ENCODE measurements at places on chromosomes 4 and X.

GRCh38 chr4:174859904-174860303, 30.9 kb upstream of the GLRA3 start:
- DNase-seq = no peak

GRCh38 chrX:87583679-87584078, 66.1 kb downstream of the KLHL4 start:
- no peak for DNase-seq

DNA sequence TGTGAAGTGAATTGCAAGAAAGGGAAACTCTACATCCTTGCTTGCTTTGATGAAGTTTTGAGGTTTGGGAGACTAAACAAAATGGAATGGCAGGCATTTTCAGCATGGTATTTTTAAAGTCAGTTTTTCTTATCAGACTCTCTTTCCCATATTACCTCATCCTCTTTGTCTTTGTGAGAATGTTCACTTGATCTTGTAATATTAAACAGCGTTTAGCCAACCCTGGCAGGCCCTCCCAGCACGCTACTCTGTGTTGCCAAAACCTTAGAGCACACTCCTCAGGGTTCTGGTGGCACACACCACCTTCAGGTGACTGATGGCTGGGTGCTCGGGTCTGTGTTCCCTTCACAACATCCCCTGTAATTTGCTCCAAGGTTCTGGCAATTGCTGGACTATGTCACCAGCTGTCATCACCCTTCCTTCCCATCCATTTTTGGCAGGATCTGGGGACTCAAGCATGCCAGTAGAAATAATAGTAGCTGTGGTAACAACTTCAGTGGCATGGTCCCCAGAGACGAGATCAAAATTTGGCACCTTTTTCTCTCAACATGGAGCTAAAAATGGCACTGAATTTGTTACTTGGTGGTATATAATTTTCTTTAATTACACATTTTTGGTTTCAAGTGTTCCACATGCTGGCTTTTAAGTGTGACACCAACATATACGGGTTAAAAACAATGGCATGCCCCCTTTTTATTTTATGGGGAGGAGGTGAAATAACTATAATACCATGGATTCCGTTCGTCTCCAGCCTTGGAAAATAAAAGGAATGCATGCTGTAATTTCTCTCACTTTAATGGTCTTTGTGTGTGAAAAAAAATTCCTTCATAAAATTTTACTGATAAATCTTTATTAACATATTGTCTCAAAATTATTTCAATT, 273.1 kb downstream of the DCTD start:
- no peak for DNase-seq

- no peak for DNase-seq
These were observed 121.8 kb downstream of the SPCS3 start for GRCh38 chr4:176441594-176441993.

GRCh38 chrX:636981-637659, 6.5 kb downstream of the SHOX start:
- DNase-seq = no peak

DNA sequence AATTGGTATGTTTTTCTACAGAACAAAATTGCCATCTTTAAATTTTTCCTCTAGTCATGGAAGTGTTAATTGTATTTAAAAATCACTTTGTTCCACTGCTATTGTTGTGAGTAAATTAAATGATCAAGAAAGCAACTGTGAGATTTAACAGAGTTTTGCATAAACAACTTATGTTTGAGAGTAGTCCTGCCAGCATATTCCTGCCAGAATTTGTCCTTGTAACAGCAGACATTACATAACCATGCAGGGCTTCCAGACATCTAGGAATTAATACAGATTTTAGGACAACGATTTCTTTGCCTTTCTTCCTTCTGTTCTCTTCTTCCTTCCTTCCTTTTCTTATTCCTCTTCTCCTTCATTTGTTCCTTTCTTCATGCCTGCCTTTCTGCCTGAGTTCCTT, 125.5 kb downstream of the HTR2C start:
- no peak for DNase-seq

- no peak for DNase-seq
These were observed 254.6 kb downstream of the CBLL2 start for GRCh38 chrX:22527302-22527701.

GRCh38 chrX:80816051-80816450, 6.4 kb upstream of the BRWD3 start:
- no peak for DNase-seq

GRCh38 chr4:107423677-107424405, 296.2 kb downstream of the PAPSS1 start:
- DNase-seq = no peak

DNA sequence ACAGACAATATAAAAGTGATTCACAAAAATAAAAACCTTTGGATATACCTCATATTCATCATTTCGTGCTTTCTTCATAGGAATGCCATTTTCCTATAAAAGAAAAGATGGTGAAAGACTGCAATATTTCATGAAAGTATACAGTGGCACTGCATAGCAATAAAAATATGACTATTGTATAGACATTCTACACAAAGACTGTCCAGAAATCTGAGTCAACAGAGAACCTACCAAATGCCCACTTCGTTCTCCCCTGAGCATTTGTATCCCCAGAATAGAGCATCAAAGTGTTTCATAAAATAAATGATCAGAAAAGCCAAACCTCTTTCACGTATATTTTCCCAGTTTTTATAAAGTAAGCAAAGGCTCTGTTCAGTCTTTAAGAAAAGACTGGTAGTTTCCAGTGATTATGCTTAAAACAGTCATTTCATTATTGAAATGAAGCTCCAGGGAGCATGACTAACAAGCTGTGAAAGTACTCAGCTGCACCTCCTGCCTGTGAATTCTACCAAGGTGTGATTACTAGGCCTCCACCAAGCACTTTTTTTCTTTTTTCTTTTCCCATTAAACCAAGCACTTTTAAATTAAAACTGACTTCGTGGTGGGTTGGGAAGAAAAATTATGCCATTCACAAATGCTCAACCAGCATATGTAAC, 20.2 kb downstream of the PPA2 start:
- no peak for DNase-seq

DNA sequence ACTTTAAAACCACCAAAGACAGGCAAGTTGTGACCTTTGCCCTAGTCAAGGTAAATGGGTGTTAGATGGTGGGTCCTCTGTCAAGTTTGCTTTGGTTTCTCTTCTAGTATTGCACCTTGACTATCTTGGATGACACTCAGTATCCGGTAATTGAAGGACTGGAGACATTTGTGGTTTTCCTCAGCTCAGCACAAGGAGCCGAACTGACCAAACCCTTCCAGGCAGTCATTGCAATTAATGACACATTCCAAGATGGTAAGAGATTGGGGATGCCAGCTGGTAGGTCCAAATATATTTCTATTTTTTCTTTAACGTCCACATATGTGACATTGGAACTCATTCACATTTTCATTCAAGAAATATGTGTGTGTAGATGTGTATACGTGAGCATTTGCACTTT, 69.3 kb upstream of the ANXA3 start:
- no peak for DNase-seq

DNA sequence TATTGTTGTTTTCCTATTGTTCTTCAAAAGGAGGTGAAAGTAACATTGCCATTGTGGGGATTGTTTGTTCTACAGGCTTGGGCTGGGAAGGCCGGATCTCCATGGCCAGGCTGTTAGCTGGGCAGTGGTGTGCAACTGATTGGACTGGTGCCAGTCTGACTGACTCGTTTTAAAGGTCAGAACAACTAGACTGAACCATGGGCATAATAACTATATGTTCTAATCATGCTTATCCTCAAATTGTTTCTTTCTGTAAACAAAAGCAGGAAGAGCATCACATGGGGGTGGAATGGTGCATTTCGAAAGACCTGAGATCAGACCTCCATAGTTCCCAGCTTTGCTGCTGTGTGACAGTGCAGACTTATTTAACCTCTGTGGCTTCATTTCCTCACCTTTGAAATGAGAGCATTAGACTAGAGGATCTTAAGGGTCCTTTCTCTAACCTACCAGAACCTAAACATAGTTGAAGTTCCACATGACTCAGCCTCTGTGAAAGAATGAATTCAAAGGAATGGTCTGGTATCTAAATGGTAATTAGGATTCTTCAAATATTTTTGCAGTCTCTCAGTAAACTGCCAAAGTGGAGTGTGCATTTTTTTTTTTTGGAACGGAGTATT, 66.7 kb upstream of the PGRMC2 start:
- DNase-seq = no peak

DNA sequence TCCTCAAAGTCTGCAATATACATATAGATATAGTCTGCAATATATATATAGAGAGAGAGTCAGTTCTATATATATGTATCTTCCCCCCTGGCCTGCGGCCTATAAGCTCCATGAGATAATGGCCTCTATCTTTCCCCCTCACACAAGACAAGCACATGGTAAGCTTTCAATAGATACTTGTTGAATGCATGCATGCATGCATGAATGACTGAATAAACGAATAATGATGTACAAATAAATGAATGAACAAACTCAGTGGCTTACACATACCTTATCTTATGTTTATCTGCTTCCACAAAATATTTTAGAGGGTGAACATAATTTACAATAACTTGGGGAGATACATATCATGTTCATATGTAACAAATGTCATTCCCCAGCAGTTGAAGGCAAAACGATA, 6.3 kb upstream of the GPM6A start:
- DNase-seq = no peak

DNA sequence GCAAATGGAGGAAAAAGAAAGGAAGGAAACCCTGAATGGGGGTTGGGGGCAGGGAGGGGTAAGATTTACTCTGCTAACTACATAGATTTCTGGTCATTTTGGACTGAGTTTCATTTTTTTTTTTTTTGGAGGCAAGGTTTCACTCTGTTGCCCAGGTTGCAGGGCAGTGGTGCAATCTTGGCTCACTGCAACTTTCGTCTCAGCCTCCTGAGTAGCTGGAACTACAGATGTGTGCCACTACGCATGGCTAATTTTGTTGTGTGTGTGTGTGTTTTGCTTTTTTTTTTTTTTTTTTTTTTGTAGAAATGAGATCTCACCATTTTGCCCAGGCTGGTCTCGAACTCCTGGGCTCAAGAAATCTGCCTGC, 223.5 kb downstream of the APBB2 start:
- DNase-seq = no peak

GRCh38 chr4:78310740-78311115, 240.8 kb upstream of the ANXA3 start:
- no peak for DNase-seq

DNA sequence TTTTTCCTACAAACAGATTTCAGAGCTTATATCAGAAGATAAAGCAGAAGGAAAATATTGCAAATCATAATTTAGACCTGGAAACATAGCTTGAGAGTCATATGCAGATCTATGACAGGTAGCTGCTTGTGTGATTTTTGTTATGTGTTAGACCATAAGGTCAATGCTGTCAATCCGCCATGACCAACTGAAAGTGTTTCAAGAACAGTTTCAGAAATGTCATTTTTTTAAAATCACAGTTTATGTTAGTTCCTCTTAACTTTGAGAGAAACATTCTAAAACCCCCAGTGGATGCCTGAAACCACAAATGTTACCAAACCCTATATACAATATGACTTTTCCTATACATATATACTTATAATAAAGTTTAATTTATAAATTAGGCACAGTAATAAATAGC, 391.3 kb upstream of the FAM241A start:
- DNase-seq = no peak

DNA sequence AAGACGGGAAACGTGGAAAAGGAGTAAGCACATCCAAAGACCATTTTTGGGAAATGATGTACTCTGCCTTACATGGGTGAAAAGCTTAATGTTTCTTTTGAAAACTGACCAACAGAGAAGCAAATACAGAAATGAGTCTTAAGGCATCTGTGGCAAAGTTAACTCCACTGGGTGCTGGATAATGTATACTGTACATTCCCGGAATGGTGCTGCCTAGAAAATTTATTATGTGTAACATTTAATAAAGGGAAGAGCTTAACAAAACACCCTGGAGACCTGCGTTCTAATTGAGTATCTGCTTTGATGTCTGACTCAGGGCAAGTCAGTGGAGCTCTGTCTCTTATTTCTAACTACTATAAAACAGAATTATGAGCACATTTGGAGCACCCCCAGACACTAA, 230.2 kb downstream of the MID1 start:
- no peak for DNase-seq

DNA sequence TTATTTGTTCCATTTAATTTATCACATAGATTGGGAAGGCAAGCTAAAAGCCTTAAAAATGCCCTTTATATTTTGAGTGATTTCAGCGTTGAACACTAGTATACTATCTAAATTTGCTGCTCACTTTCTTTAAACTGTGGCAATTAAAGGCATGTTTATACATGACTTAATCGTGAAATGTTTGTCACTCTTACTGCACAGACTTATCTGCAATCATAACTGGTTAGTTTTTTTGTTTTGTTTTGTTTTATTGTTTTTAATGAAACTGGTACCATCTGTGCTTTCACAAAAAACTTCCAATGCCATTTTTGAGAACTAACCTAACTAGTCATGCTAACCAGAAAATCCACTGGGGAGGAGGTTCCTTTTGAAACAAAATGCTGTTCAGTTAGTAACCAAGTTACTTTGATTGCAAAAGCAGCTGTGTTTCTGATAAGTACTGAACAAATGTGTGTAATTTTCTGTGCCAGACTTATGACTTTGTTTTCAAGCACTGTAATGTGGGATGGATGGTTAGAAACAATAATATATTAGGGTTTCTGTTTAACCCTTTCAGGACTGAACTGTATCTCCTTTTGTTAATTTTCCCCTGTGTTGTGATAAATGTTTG, 56.1 kb downstream of the CCKAR start:
- no peak for DNase-seq

DNA sequence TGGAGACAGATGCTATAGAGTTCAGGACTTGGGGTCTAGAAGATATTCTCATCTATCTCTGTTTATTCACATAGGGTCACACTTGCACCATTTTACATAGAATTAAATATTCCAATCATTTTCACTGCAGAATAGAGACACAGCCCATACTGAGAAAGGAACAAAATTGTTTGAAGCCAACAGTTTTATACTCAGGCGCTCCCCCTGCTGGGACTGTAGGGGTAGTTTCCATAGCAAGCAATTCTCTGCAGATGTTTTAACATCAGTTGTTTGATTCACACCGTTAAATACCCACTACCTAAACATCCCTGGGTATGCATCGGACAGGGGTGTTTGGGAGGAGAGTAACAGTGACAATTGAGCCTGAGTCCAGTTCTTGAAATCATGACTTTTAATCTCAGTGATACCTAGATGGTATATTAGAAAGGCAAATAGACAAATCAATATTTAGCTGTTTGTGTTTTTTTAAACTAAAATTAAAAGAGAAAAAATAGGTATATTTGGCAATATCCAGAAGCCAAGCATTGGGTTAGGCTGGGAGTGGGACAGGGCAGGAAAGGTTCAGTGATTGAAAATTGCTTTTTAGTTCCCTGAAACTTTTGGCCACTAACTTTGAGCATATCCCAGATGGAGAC, 33.8 kb downstream of the LONRF3 start:
- DNase-seq = peak; percentile 10

GRCh38 chr4:85381968-85382367, 93.0 kb upstream of the ARHGAP24 start:
- no peak for DNase-seq

DNA sequence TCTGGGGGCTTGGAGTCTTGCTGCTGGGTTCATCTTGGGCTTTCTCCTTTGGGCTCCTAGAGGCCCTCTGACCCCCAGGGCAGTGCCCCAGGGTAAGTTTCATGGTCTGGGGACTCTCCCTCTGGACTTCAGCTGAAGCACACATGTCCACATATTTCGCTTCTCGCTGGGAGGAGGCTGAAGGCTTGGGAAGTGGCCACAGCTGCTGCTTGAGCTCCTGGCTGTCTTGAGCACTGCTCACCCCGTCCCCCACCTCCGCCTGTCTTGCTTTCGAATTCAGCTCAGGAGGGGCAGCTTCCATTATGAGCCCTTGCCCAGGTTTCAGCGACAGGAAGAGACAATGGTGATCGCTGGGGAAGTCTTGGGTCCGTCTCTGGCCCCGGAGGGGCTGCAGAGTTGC, 3.7 kb downstream of the C4orf54 start:
- no peak for DNase-seq
